ENCODE measurements at places on chromosomes 12 and 14. TPM values are rescaled to one million over a fixed set of nuclear protein-coding genes. Genes with fewer than 3 reads are reported as not detected.
A peak's percentile ranks its signal among the peaks of the same experiment; 100 is the strongest.

- no peak for DNase-seq
Observed at GRCh38 chr12:89875225-89875624, 166.6 kb upstream of the ATP2B1 start.

GRCh38 chr12:48296586-48297282 is 54.0 kb downstream of the ZNF641 start:
- peak; percentile 78 for DNase-seq

- no peak for DNase-seq
Observed at GRCh38 chr12:6192604-6193380, 7.4 kb upstream of the CD9 start.

DNA sequence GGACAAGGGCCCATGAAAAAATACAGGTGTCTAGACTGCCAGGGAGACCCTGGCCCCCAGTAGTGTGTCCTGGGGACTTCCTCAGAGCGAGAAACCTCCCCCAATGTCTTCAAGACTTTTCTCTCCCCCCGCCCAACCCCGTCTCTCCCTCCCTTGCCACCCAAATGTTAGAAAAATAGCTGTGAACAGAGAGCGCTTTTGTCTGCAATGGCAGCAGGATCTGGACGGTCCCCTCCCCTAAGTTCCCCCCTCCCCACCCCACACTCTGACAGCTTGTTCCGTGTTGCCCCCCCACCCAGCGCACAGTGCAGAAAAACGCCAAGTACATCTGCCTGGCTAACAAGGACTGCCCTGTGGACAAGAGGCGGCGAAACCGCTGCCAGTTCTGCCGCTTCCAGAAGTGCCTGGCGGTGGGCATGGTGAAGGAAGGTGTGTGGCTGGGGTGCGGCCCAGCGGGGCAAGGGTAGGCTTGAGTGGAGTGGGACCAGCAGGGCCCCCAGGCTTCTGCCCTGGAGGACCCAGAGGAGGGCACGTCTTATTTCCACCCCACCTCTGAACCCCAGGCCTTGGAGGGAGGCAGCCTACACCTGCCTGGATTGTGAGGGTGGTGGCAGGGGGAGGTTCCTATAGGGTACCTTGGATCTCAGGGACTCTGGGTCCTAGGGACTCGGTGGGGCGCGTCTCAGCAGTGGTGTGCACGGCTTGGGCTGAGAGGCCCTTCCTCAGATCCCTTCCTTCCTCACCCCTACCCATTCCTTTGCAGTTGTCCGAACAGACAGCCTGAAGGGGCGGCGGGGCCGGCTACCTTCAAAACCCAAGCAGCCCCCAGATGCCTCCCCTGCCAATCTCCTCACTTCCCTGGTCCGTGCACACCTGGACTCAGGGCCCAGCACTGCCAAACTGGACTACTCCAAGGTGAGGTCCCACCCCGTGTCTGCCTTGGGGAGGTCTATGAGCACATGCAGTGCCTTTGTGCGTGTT is 4.8 kb downstream of the NR4A1 start:
- no peak for DNase-seq

DNA sequence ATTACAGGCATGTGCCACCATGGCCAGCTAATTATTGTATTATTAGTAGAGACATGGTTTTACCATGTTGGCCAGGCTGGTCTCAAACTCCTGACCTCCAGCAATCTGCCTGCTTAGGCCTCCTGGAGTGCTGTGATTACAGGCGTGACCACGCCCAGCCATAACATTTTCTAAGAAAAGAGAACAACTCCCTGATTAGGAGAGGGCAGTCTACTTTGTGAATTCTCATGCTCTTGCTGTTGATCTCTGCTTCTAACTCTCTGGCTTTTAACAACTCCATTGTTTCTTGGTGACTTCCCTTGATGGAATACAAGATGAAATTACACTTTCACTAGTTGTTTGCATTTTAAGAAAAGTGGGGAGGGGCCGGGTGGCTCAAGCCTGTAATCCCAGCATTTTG is 33.6 kb downstream of the SSH1 start:
- no peak for DNase-seq

DNA sequence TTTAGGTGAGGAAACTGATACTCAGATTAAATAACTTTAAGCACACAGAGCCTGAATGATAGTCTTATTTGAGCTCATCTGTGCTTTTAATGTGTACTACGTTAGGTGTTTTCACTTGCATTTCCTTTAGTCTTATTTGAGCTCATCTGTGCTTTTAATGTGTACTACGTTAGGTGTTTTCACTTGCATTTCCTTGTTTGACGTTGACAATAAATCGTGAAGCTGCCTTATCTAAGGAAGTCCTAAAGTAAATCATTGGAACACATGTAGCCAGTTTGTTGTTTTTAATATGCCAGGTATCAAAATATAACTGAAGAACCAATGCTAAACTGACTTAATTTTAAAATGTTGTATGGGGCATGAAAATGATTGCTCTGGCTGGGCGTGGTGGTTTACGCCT is 2.0 kb downstream of the RAP1B start:
- no peak for DNase-seq

DNA sequence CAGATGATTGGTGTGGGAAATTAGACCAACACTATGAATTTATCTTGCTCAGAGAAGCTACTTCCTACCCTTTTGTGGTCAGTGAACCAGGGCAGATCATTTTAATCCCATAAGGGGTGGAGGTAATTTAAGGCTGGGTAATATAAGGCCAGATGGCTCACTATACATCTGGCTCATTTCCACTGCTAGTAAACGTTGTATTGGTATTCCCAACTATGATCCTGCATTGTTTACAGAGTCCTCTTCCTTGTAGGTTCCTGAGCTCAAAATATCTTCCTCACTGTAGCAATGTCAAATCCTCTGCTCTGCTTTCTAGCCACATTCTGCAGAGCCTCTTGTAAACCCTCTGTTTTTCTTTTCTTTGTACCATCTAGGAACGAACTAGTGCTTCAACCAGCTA is 93.0 kb upstream of the MGAT4C start:
- no peak for DNase-seq

- DNase-seq = no peak
Observed at GRCh38 chr12:93136253-93137055, 207.4 kb upstream of the EEA1 start.

Gene TCTN2
- total RNA-seq = 22.8 TPM

Gene VAMP1
- 10.5 TPM for total RNA-seq
